Renal pelvis (tissue), 12 donors: ENCODE measurements at places on chromosomes 1 and 21. TPM values are rescaled to one million over a fixed set of nuclear protein-coding genes. Genes with fewer than 3 reads are reported as not detected.

- no peak for DNase-seq
These were observed 343.3 kb upstream of the KAZN start for GRCh38 chr1:14255233-14255632.

DNA sequence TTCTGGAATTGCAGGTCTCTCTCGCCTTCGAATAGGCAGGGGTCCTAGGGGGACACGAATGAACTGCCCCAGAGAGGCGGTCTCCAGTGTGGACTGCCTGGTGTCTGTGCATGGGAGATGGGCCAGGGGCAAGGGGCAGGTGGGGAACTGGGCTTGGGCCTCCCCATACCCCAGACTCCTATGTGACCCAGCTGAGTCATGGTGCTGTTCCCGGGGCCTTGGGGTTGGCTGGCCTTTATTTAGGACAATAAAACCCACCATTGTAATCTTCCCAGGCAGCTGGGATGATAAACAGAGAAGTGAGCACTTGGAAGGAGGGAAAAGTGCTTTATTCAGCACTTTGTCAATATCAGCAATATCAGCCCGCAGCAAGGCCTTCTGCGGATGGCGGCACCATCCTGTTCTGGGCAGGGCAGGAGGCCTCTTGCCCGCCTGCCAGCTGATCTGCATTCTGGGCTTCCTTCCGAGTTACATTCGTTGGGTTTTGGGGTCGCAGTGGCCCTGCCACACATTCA, 209.0 kb upstream of the TMEM51 start:
- no peak for DNase-seq

GRCh38 chr1:26044971-26045721, 772 bp downstream of the SLC30A2 start:
- DNase-seq = no peak

The LMOD1 gene
- polyA plus RNA-seq = 4.1 TPM

The TAL1 gene
- 6.1 TPM for polyA plus RNA-seq

GRCh38 chr1:167166690-167167075, 54.0 kb upstream of the POU2F1 start:
- no peak for DNase-seq

- DNase-seq = no peak
These were observed 9.6 kb downstream of the CLEC20A start for GRCh38 chr1:178487070-178487615.

- no peak for DNase-seq
These were observed 746.5 kb downstream of the USP25 start for GRCh38 chr21:16476056-16476825.

The LCE6A gene
- not detected for polyA plus RNA-seq

The GATAD2B gene
- polyA plus RNA-seq = 25.5 TPM

DNA sequence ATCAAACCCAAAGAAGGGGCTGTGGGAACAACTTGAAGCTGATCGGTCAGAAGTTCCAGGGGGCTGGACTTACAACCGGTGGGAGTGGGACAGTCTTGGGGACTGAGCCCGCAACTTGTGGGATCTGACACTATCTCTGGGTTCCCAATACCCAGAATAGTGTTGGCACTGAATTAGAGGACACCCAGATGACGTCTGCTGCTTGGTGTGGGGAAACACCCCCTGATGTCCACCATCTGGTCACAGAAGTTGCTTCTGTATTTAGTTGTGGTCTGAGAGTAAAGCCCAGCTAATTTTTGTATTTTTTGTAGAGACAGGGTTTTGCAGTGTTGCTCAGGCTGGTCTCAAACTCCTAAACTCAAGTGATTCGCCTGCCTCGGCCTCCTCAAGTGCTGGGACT, 28.8 kb downstream of the SERBP1 start:
- DNase-seq = no peak

DNA sequence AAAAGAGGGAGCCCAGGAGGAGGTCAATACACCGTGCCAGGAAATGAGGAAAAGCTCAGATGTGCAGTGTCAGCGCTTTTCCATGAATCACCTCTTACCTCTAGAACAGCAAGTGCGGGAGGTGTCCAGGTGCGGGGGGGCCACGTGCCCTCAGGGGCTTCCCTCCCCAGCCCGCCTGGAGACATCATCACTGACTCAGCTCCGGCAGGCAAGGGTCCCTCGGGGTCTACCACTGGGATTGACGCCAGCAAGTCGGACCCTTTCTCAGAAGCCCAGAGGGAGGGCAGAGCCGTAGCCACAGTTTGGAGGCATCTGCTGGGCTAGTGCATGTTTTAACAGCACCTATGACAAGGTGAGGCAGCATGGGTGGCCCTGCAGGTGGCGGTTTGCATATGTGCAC, 67.4 kb upstream of the TRAPPC10 start:
- DNase-seq = no peak

- peak; percentile 40 for DNase-seq
These were observed 3.5 kb upstream of the IGSF8 start for GRCh38 chr1:160101717-160102522.

DNA sequence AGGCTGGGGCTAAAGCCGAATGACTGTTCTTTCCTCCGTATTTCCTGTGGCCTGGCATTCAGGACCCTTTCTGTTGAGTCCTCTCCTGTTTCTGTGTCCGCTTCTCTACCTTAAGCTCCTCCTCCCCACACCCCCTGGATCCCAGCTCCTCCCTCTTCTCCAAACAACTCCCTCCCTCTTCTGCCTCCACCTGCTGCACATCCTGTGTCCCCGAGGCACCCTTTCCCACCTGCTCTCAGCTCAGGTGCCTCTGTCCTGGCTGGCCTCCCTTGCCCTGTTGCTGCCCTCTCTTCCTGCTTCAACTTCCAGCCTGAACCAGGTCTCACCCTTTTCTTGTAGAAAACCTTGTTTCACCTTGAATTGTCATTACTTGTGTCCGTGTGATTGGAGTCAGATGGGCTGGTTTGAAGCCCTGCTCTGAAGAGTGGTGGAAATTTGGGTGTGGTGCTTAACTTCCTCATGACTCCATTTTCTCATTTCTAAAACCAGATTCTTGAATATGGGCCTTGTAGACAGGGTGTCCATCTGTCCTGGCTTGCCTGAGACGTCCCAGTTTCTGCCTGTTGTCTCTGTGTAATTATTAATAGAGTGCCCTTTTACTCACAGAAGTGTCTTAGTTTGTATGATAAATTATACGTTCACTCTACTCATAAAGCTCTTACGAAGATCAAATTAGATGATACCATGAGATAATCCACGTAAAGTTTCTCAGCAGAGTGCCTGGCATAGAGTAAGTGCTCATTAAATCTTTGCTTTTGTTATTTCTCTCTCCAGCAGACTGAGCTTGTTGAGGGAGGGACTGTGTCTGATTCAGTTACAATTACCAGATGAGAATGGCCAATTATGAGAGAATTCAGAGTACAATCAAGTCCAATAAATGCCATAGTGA, 58.9 kb upstream of the TRABD2B start:
- DNase-seq = no peak

DNA sequence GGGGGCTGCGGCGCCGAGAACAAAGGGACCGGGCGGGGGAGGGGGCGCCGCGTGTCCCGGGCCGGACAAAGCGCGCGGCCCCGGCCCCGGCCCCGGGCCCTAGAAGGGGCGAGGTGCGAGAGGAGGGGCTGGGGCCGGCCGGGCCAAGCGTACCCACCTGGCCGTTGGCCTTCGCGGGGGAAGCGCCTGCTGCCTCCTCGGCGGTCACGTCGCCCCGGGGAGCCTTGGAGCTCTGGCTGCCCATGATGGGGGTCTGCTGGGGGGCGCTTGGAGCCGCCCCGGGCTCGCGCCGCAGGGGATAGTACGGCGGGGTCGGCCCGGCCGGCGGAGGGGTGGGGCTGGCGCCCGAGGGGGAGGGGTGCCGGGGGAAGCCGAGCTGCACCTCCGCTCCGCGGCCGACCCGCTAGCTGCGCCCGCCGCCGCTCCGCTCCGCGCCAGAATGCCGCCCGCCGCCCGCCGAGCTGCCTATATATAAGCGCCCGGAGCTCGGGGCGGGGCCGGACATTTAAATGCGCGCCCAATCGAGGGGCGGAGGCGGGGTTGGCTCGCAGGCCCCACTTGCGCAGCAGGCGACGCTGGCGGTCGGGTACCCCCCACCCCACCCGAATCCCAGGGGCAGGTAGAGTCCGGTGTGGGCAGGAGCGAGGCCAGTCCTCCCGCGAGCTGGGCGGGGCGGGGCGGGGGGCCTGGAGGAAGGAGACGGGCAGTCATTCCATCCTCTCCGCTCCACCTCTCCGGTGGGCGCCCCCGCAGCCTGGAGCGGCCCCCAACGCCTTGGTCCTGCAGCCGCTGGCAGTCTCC, at the start of gene MARCKSL1:
MARCKSL1 (minus strand) TSS at position 444 of the 801 bp plus-strand sequence; CDS start at position 244, 200 bp downstream.
- peak; percentile 89 for DNase-seq

The OR2T11 gene
- polyA plus RNA-seq = not detected

GRCh38 chr1:76298399-76298798, 223.9 kb downstream of the ST6GALNAC3 start:
- no peak for DNase-seq

The MRPS6 gene
- 110 TPM for polyA plus RNA-seq

DNA sequence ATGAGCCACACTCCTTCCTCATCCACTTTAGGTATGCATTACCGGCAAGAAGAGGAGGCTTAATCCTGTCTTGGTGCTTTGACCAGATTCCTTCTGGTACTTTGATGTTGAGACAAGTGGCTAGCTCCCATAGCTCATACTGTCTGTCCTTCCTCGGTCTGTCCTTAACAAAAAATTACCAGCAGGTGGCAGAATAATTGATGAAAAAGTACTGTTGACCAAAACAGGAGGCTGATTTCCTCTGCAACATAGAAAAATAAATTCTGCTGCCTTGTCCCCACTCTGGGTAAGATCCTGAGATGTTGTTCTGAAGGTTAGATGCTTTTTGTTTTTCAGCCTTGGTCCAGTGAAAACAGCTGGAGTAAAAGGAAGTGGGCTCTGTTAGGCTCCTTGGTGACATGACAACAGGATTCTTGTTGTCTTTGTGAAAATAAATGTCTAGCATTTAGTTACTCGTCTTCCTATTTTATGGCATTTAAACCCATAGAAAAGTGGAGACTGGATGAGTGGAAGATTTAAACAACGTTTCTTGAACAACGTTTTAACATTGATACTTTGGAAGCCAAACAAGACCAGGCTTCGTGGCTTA, 11.2 kb upstream of the HJV start:
- DNase-seq = no peak

DNA sequence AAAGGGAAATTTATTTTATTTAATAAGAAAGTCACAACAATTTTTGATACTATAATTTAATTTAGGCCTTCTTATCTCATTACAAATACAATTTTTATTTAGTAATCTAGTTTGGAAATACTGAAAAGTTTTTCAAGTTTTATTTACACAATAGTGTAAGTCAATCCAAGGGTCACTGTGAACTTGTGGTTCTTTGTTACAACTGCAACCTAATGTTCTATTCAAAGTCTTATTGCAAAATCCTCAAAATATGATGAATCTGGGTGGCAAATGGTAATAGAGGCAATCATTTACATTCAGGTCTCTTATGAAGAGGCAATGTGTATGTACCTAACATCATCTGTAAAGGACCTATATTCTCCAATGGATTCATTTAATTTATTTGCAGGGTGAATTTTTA, 421.2 kb downstream of the DPYD start:
- no peak for DNase-seq

- peak; percentile 54 for DNase-seq
These were observed at the start of gene F5 for GRCh38 chr1:169586395-169587255. F5 (minus strand) TSS chr1:169586481; CDS start chr1:169586386, 95 bp downstream.

- DNase-seq = no peak
These were observed 102.9 kb downstream of the DYRK1A start for GRCh38 chr21:37469441-37469840.

DNA sequence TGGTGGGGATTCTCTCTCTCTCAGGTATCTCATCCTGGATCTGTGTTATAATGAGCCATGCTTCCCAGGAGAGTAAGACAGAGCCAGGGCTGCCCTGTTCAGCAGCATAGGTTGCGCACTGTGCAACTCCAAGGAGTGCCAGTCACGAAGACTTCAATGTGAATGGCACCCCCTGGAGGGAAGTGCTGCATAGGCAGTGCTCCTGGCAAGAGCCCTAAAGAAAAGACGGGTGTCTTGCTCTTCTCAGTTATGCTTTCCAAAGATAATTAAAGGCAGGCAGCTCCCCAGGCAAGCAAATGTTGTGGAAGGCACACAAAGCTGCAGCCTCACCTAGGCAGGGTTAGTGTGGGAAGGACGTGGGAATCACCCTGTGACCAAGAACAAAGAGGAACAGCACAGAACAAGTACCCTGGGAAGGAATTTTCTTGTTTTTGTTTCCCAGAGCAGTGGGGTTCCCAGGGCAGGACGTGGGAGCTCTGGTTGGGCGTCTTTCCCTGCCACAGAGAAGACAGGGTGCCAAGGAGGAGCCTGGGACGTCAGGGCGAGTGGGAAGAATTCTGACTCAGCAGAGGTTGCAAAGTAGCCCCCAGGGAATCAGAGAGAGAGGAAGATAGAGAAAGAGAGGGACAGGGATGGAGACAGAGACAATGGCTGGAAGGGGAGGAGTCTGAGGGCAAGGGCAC, 120.9 kb downstream of the KCNN3 start:
- no peak for DNase-seq

GRCh38 chr1:116243333-116244054, 129.6 kb upstream of the ATP1A1 start:
- no peak for DNase-seq

GRCh38 chr1:71118086-71118485, 37.3 kb upstream of the ZRANB2 start:
- no peak for DNase-seq

DNA sequence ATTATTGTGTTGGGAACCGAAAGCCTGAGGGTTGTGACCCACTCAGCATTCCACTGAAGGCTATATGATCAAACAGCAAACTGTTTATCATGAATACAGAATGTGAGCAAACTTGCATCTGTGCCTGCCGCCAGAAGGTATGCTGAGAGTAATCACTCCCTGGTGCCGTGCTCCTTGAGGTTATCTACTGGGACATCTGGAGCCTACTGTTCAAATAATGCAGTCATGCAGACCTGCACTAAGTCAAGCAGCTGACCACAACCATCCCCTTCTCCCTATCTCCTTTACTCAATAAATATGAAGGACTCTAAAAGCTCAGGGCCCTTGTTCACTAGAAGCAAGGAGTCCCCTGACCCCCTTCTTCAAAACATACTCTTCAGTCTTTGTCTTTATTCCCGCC, 13.5 kb downstream of the GSTM5 start:
- no peak for DNase-seq

The LIPI gene
- polyA plus RNA-seq = 0.27 TPM

DNA sequence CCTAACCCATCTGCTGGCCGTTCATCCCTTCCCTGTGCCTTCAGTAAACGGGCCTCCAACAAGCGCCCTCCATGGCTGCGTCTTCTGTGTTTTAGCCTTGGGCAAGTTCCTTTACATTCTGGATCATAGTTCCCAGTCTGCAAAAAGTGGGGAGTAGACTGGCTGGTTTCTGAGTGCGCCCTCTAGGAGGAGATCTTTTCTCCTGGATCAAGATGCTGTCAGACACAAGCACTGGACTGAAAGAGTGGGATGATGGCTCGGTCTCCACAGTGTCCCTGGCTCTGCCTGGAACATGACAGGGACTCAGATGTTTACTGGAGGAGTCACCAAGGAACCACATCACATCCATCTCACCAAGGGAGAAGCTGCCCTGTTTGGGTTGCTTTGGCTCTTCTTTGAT, 88.8 kb downstream of the PRDM2 start:
- DNase-seq = no peak

- no peak for DNase-seq
These were observed 4.7 kb upstream of the TSNAX start for GRCh38 chr1:231523816-231524215.

The ANKRD35 gene
- 2.8 TPM for polyA plus RNA-seq

The IRF6 gene
- 17.6 TPM for polyA plus RNA-seq

GRCh38 chr1:205312866-205313562, 8.5 kb downstream of the NUAK2 start:
- DNase-seq = no peak
